ENCODE measurements at places on chromosomes 3 and 15. TPM values are rescaled to one million over a fixed set of nuclear protein-coding genes. Genes with fewer than 3 reads are reported as not detected.

- no peak for DNase-seq
Observed at GRCh38 chr3:143134471-143134870, 14.9 kb downstream of the CHST2 start.

- no peak for DNase-seq
Observed at GRCh38 chr15:34628577-34629152, 45.2 kb upstream of the GOLGA8B start.

GRCh38 chr3:17047162-17047561 is 162.4 kb downstream of the PLCL2 start:
- no peak for DNase-seq

- no peak for DNase-seq
Observed at GRCh38 chr3:28835751-28836150, 445.1 kb upstream of the RBMS3 start.

- DNase-seq: peak; percentile 94
Observed at GRCh38 chr3:195612075-195612800, 28.5 kb upstream of the APOD start.

GRCh38 chr3:60126511-60127304 is 1076.9 kb upstream of the CFAP20DC start:
- no peak for DNase-seq

GRCh38 chr3:115100806-115101205 is 46.3 kb downstream of the ZBTB20 start:
- DNase-seq: no peak

DNA sequence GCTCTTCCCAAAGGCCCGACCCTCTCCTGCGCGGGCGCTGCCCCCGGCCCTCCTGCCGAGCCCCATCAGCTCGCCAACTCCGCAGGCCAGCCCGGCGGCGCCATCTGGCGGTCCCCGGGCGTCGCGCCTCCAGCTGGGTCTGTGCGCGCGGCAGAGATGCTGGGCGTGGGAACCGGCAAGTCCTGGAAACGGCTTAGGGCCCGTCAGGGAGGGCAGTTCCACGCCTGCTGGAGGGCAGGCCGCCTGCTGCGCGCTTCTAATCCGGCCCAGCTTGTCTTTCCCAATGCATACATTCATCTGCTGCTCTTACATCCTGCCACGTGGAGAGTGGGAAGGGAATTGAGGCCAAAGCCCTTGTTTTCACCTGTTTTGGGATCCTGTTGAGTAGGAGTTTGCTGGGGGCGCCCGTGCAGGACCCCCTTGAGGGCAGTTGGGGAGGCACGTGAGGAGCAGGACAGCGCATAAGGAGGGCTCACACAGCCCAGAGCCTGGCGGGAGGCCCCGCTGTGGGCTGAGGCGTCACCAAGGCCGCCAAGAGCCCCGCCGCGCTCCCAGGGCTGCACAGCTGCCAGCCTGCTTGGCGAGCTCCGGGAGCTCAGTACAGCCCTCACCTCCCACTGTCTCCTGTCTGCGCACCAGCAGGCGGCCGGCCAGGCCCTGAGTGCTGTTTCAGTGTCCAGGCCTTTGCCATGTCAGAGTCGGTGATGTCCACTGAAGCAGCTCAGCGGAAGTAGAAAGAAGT is 165.6 kb downstream of the NSMCE3 start:
- peak; percentile 13 for DNase-seq

DNA sequence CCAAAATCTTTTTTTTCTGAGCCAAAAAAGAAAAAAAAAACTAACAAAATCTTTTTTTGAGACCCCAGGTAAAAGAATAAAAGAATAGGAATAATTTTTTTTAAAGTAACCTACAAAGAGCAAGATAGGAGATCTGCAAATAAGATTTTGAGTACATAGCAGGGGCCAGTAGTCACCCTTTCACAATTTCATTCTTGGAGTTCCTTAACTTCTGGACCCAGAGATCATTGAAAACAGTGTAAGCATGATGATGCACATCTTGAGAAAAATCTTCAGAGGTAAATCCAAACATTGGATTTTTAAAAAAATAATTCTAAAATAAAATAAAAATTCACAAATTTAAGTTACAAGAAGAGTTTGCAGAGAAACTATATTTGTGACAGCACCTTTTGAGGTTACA is 18.8 kb downstream of the TFRC start:
- no peak for DNase-seq

DNA sequence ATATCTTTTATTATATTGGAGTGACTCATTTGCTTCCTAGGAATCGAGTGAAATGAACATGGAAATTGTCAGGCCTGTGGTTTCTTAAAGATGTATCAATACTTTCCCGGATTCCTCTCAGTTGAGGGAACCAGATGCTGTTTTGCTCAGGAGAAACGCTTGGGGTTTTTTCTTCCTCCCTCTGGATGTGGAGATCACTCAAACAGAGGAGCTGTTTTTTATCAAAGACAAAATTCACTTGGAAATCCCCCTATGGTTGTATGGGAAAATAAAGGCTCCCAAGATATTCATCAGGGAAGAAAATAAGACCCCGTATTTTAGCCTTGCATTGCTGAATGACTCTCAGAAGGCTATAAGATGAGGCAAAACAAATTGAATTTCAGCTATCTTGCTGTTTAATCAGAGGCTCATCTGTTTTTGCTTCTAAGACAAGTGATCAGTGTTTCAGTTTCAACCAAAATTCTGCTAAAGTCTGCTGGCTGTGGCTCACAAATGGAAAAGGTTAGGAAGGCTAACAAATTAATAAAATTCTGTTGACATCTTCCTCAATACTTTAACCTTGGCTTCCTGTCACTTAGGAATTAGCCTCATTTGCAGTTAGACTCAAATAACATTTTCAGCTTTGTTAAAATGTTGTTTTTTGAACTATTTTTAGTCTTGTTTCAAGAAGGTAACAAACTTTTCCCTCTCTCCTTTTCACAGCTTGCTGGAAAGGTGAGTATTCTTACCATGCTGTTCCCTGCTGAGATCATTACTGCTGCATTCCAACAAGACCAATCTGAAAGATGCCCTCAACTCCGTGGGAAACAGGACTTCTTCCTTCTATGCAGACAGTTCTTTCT is 83.6 kb downstream of the COL6A5 start:
- no peak for DNase-seq

- DNase-seq: no peak
Observed at GRCh38 chr3:45211466-45212094, 14.5 kb downstream of the TMEM158 start.

DNA sequence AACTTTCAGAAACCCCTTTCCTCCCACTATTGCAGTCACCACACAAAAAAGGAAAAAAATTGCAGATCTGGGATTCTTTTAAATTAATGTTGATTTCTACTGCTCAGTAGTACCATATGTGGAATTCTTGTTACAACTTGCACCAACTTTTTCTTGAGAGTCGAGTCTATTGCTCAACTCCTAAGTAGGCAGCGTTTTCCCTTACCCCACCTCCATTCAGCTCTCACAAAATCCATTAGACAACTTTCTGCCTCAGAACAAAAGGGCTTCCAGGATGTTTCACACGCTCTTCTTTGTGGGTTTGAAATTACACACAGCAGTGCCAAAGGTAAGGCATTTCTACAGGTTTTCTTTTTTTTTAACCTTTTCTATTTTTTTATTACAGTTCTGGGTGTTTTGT is 179.5 kb downstream of the ANXA2 start:
- no peak for DNase-seq

DNA sequence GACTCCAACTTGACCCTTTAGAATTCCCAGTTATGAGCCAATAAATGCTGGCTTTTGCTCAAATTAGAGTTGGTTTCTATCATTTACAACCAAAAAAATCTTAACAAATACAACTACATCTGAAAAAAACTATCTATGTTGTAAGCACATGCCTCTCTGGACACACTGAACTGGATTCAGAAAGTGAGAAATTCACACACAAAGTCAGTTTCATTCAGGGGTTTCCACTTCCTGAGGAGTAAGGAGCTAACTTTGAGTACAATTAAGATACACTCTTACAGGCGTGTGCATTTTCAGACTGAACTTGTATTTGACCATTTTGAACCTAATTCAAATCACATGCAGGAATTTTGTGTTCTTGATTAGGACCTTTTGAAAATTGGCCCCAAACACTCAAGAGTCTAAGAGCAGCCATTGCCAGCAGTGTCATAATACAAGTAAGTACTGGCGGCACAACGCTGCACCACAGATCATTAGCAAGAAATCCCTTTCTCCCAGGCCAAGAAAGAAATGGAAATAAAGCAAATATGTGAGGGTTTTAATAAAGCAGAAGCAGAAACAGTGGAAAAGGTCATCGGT is 31.2 kb downstream of the LINS1 start:
- no peak for DNase-seq

- DNase-seq: no peak
Observed at GRCh38 chr3:56800130-56800831, 1.5 kb downstream of the ARHGEF3 start.

DNA sequence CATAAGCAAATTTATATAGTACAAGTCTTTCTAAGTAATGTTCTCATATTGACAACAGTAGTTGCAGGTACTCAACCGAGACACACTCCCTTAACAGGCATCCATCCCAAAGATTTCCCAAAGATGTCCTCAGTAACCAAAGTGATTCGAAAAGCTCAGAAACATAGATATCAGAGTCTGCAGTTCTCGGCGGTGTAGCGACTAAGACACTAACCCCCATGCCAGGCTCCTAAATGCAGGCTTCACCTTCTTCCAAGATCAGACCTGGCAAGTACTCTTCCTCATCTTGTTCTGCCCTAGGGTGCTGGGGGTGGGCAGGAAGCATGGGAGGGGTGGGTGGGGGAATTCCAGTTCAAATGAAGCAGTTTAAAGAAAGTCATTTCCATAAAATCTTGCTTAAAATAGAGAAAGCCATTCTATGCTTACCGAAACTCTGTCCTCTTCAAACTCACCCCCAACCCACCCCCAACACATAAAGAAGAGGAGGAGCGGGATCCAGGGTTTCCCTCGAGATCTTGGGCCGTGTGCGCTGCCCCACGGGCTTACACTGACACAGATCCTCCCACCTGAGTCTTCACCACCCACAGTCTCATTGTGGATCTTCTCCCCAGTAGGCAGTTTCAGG is 59.0 kb upstream of the BCL6 start:
- no peak for DNase-seq

- no peak for DNase-seq
Observed at GRCh38 chr15:32668942-32669341, 27.4 kb downstream of the SCG5 start.

DNA sequence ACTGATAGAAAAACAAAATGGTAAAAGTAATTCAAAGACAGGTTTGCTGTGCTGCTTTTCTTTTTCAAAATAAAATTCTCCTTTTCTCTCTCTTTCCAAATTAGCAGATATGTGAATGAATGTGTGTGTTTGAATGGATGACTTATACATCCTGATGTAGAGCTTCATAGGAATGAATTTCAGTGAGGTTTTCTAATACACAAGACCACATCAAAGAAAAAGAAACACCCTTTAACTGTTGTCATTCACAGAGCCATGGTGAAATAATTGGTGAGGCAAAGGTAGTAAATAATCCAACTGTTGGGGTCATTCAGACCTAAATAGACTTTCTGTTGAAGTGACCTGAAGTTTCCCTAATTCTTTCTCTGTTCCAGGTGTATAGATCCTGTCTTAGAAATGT is 139.1 kb upstream of the ZPLD1 start:
- DNase-seq: no peak

GRCh38 chr3:175426805-175427204 is 567.7 kb downstream of the NAALADL2 start:
- no peak for DNase-seq

DNA sequence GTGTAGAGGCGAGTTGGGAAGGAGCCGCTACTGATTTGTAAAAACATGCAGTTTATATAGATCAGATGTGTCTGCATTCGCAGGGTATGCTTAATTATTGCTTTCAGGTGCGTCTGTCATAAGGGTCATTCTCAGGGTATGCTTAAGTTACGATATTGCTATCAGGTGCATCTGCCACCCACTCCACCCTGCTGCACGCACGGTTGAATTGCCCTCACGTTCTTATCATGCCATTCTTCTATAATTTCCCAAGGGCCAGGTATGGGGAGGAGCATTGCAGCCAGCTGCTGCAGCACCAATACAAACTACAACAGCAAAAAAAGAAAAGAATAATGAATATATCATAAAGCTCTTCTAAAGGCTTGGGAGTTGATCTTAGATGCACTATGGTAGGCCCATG is 230.0 kb downstream of the KBTBD8 start:
- DNase-seq: no peak

DNA sequence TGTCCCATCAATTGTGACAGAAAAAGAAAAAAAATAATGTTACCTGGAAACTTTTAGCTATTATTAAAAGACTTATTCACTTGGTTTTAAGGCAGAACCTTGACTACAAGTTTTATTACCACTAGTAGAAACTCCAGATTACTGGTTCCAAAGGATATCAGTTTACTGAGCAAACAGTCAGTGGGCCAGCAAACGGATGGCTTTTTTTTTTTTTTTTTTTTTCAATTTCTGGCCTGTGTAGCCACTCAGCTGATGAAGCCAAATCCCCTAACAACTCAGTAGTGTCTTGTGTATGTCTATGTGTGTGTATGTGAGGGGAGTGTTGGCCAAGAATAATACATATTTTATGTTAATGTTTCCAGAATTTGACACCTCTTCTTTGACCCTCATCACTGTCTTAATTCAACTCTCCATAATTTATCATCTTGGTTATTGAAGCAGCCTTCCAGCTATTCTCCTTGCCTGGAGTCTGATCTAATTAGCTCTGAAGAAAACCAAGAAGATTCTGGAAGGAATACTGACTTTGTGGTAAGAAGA is 724.9 kb downstream of the NSUN3 start:
- DNase-seq: no peak

GRCh38 chr3:145967043-145967442 is 193.9 kb downstream of the PLOD2 start:
- no peak for DNase-seq

DNA sequence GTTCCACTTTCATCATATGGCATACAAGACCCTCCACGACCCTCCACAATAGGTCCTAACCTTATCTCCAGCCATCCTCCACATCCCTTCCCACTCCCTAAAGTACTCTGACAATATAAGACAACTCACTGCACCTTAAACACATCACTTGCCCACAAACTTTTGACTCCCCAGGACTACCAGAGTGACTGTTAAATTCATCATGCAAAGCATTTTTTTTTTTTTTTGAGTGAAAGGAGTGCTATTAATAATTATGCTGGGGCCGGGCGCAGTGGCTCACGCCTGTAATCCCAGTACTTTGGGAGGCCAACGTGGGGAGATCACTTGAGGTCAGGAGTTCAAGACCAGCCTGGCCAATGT is 55.8 kb downstream of the OSBPL10 start:
- no peak for DNase-seq

Gene FSD2
- polyA plus RNA-seq: not detected

Gene RNF13
- polyA plus RNA-seq: 30.7 TPM

Gene HEMK1
- 21.3 TPM for polyA plus RNA-seq

Gene ZDHHC23
- polyA plus RNA-seq: 2.5 TPM

Gene DUOXA2
- polyA plus RNA-seq: not detected

Gene TRIM69
- 10.8 TPM for polyA plus RNA-seq

Gene COL6A6
- polyA plus RNA-seq: not detected

Gene UBAP1L
- polyA plus RNA-seq: 0.72 TPM

Gene ISLR2
- 0.02 TPM for polyA plus RNA-seq

Gene DGKG
- not detected for polyA plus RNA-seq
